ENCODE measurements at places on chromosomes 16 and 17.

GRCh38 chr16:46688101-46688653 is 801 bp downstream of the VPS35 start:
- DNase-seq: no peak

GRCh38 chr17:51200846-51201245 is 34.6 kb downstream of the NME2 start:
- DNase-seq: no peak

GRCh38 chr17:78432226-78433012 is 54.0 kb downstream of the PGS1 start:
- no peak for DNase-seq

GRCh38 chr17:56929362-56929969 is 15.6 kb upstream of the TRIM25 start:
- DNase-seq: no peak

DNA sequence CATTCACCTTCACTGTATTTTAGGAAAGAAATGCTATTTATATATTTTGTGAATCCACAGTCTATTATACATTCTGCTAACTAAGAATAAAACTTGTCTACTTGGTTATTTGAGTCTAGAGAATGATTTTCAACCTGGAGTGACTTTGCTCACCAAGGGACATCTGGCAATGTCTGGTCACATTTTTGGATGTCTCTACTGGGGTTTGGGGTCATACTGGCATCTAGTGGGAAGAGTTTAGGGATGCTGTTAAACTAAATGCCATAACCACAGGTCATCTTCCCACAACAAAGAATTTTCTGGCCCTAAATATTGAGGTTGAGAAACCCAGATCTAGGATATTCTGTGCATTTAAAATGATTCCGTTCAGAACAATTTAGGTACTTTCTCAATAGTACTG is 26.0 kb downstream of the KCNJ16 start:
- DNase-seq: no peak

DNA sequence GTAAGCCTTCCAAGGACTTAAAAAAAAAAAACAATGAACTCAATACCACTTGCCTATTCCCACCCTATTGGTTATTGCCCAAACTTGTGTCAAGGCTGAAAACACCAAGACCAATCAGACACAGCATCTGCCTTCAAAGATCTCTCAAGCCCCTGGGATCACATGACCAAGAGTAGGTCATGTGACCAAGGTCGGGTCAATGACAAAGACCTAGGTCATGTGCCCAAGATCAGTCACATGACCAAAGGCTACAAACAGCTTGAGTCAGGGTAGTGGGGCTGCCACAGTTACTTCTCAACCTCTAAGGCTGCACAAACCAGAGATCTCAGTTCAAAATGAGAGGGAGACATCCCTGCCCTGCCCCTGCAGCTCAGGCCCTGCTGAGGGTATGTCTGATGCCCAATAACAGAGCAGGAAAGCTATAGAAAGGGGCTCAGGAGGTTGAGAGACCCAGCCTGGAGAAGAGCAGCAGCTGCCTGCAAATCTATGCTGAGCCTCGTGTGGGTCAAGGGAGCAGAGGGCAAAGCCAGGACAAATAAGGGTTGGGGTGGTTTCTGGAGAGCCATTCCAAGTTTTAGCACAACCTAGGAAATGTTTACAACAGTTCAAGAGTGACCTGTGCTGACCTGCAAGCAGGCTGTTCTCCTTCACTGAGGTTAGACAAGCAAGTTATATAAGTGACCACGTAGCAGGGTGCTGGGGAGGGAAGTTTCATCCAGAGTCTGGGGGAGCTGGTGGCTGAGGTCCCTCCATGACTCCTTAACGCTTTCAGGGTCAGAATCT is 48.8 kb downstream of the PIMREG start:
- DNase-seq: no peak

GRCh38 chr17:29664743-29665480 is 42.2 kb upstream of the CORO6 start:
- DNase-seq: no peak

DNA sequence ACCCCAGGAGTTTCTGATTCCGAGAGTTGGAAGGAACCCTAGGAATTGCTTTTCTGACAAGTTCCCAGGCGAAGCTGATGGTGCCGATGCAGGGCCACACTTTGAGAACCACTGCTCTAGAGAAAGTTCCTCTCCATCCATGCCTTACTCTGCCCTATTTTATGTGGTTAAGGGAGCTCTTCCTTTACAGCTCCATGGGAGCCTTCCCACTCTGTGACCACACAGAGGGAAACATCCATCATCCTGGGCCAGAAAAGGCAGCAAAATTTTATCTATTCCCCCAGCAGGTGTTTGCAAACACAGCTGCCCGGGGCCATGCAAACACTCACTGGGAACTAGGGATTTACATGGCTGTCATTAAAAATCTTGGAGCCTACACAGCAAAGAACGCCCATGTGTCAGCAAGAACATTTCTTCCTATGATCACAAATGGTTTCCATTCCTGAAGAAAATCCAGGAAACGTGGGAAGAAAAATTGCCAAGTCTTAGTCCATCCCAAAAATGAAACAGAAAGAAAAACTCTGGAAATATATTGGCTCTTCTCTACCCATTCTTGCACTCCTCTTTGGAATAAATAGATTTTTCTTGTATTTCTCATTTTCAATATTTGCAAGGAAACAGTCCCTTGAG is 252.7 kb downstream of the PMP22 start:
- DNase-seq: no peak

- DNase-seq: peak; percentile 41
Measured at GRCh38 chr16:79286646-79287423, 313.7 kb downstream of the MAF start.

DNA sequence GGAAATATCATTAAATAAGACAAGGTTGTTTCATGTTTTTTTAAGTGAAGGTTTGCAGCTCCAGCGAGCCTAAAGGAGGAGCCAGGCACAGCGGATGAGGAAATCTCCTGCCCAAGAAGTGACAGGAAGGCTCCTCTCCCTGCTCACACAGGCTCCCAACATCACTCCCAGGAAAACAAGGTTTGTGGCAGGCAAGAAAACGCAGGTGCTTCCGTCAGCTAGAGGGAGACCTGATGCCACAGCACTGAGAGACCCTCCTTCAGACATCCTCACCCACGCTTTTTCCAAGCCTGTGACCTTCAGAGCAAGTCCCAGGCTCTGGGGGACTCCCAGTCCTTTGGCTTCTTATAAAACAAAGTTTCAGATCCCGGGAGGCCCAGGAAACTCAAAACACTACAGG is 89.7 kb downstream of the ZNF423 start:
- no peak for DNase-seq

Measured in NCI-H1417 treated with DMSO at 0.1 percent for 48 hours (cell line).